CD4-positive, alpha-beta memory T cell (primary cell): ENCODE measurements at places on chromosomes 13 and 19. TPM values are rescaled to one million over a fixed set of nuclear protein-coding genes. Genes with fewer than 3 reads are reported as not detected.

GRCh38 chr13:108760129-108760528 is 130.7 kb downstream of the MYO16 start:
- DNase-seq = no peak

DNA sequence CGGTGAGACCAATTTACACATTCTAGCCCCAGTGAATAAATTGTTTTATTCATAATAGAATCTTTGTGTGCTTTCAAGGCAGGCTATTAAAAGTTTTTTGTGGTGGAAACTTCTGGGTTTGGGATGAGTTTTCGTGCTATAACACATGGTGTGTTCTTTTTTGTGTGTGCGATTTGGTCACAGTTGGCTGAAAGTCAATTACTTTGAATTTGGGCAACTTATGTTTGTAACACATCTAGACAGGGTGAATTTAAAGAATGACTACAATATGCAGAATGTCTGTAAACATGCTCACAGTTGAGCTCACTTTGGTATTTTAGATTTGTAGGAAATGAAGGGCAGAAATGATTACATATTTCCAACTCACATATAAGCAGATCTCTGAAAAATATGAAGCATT is 307.1 kb downstream of the OXGR1 start:
- DNase-seq = no peak

GRCh38 chr19:15974856-15975255 is 26.0 kb downstream of the OR10H4 start:
- DNase-seq = no peak

DNA sequence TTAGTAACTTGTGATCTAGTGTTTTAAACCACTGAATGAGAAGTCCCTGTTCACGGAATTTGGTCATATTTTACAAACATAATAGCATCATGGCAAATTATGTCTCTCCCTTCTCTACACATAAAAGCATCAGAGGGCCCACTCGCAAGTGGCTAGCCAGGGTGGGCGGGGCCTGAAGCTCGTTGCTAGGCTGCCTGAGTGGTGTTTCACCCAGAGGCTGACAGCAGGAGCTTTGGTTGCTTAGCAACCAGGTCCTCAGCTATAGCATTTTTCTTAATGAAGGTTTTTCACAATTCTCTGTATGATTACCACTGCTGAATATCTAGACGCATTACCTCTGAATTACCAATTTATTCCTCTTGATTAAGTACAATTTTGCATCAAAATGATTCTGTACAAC is 126.5 kb downstream of the NALCN start:
- no peak for DNase-seq

- no peak for DNase-seq
These were observed 3.3 kb upstream of the NUDT19 start for GRCh38 chr19:32688311-32688710.

The FAM83E gene
- 5.3 TPM for total RNA-seq
